ENCODE measurements at places on chromosomes 6 and 20.

GRCh38 chr20:53711333-53712211 is 117.9 kb upstream of the ZNF217 start:
- DNase-seq = no peak

- no peak for DNase-seq
Measured at GRCh38 chr6:140062043-140063020, 687.9 kb upstream of the CITED2 start.

GRCh38 chr20:5584678-5585077 is 165.5 kb upstream of the SHLD1 start:
- no peak for DNase-seq

- peak; percentile 47 for DNase-seq
Measured at GRCh38 chr6:26155061-26155930, 68.1 kb downstream of the HFE start.

DNA sequence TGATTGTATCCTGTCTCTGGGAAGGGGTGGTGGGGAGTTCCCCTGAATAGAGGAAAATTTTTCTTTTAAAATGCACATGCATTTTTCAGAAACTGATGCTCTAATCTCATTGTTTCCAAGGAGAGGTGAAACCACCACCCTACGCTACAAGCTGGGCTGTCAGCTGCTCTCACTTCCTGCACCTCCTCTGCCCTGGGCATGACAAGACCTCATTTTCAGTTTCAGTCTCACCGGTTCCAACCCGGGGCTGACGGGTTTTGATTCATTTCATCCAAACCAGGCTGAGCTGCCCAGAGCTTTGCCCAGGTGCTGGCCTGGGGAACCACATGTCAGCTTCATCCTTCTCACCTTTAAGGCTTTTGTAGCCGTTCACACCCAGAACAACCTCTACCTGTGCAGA is 99.7 kb downstream of the EYA2 start:
- no peak for DNase-seq

GRCh38 chr6:166861961-166862286 is 94.4 kb downstream of the RNASET2 start:
- DNase-seq = peak; percentile 13

- DNase-seq = no peak
Measured at GRCh38 chr6:7298113-7298512, 14.9 kb downstream of the SSR1 start.

DNA sequence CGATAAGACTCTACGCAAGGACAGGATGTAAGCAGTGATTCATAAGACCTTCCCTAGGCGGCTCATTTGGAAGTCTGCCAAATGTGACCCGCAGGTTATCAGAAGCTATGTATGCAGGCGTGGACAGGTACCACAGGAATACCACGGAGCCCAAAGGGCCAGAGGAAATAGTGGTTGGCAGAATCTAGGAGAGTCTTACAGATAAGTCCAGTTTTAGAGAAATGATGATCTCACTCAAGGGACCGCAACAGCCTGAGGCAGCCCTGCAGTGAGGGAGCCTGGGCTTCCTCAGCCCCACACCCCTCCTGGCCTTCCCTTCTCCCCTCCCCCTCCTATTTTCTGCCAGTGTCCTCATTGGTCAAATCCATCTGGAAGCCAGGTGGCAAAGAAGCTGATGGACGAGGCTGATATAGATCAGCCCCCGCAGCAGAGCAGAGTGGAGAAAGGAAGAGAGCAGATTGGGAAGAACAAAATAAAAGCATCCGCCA is 110.6 kb downstream of the FNDC1 start:
- DNase-seq = no peak

GRCh38 chr20:15923030-15923776 is 650.0 kb downstream of the KIF16B start:
- no peak for DNase-seq

GRCh38 chr6:43075670-43076463 is at the start of gene PTK7:
Gene PTK7, plus strand, starts transcription at chr6:43076314. Its CDS starts 175 bp downstream, at chr6:43076489.
- peak; percentile 75 for DNase-seq

- DNase-seq = no peak
Measured at GRCh38 chr6:129733290-129733689, 23.3 kb upstream of the ARHGAP18 start.

DNA sequence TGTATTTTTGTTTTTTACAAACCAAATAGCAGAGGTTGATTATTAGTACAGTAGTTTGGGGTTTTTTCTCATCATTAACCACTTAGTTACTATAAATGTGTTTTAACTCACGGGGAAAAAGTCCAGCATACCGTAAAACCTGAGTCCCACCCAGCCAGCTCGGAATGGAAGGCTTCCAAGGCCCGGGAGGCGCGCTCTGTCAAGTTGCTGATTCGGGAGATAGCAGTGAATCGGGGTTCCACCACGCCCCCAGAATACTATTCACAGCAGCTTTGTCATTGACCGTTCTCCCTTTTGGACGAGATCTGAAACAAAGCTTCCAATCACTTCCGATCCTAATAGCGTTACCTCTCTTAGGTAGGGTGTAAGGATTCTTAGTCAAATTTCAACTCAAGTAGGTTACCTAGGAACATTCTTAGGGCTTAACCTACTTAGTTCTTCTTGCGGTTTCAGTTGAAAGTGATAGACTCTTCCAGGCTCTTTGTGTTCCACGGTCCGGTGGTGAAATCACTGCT is 232.8 kb upstream of the QKI start:
- no peak for DNase-seq

GRCh38 chr20:46670228-46670584 is 18.9 kb upstream of the SLC13A3 start:
- DNase-seq = no peak

- DNase-seq = no peak
Measured at GRCh38 chr20:10488534-10488933, 53.4 kb downstream of the SLX4IP start.

All from NCI-H748 treated with DMSO at 0.1 percent for 48 hours (cell line).